Right kidney (tissue), 9 donors: ENCODE measurements at places on chromosomes 1 and 21.

DNA sequence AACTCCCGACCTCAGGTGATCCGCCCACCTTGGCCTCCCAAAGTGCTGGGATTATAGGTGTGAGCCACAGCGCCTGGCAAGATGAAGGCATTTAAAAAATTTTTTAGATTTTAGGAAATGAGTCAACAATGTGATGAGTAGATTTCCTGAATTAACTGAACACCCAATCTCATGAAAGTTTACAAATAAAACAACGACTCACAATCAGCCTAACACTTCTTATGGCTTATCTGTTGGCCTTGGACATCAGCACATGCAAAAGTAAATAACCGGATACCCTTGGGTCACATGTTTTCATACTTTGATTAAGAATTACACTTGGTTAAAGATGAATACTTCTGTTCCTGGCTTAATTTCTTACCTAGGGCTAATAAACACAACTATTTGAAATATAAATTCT, 3.0 kb downstream of the GNG12 start:
- no peak for DNase-seq

DNA sequence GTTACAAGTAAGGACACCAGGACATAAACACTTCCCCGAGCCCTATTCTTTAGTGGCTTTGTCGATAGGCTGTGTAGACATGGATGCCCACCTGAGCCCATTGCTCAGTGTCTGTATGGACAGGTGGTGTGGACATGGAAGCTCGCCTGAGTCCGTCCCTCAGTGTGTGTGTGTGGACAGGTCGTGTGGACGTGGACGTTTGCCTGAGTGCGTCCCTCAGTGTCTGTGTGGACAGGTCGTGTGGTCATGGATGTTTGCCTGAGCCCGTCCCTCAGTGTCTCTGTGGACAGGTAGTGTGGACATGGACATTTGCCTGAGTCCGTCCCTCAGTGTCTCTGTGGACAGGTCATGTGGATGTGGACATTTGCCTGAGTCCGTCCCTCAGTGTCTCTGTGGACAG, 38.7 kb upstream of the COL6A2 start:
- no peak for DNase-seq

DNA sequence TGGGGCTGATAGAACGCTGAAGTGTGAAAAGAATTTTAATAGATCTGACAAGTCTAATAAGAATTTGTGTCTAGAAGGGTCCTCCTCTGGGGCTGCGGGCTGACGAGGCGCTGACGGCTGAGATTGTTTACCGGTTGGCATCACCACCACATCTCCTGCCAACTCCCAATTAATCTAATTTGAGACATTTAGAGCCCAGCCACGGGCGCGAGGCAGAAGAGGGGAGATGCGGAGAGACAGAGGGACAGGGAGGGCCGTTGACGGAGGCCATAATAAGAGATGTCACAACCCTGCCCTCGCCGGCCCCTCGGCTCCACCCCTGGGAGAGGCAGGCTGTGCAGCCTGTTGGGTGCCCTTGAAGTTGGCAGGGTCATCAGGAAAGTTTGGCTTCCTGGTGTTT, 109.3 kb downstream of the PAX7 start:
- DNase-seq = no peak

- no peak for DNase-seq
These were observed 81.6 kb downstream of the CAMTA1 start for GRCh38 chr1:6866825-6867224.

DNA sequence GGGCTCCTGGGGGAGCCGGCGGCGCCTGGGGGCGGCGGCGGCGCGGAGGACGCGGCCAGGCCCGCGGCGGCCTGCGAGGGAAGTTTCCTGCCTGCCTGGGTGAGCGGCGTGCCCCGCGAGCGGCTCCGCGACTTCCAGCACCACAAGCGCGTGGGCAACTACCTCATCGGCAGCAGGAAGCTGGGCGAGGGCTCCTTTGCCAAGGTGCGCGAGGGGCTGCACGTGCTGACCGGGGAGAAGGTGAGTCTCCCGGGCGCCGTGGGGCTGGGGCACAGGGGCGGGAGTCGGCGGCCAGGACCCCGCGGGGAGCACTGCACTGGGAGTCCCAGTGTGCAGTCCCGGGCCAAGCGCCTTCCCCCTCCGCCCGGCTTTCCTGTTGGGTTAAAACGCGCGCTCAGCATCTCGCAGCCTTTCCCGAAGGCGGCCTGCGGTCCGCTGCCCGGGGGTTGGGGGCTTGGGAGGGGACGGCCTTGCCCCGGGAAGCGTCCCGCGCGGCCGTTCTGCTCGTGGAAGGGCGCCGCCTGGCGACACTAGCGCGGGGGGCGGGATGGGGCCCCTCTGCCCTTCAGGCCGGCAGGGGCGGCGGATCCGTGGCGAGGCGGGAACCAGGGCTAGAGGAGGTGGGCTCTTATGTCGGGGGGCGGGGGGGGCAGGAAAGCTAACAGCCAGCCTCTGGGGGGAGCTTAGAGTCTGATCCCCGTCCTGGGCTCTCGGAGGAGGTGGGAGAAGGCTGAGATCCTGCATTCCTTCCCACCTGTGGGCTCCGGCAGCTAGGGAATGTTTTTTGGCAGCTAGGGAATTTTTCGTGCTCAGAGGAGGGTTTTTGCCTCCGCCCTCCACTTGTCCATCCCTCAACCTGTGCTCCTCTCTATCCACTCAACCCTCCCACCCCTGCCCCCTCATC, 1.1 kb downstream of the HUNK start:
- peak; percentile 82 for DNase-seq

- no peak for DNase-seq
These were observed 92.0 kb upstream of the S1PR1 start for GRCh38 chr1:101144671-101145448.
